ENCODE measurements at places on chromosomes 1 and 21.

DNA sequence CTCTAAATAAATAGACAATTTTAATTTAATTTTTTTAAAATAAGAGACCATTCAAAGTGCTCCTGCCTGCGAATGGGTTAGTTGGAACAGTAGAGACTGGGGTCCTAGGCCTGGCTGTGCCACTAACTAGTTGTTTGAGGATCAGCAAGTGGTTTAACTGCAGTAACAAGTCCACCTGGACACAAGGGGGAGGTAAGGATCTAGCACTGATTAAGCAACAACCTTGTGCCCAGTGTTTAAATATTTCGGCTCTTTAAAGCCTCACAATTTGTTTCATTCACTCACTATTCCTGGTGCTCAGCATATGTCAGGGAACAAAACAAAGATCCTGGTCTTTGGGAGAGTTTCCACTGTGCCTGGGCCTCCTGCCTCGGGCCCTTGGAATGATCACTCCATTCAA, 1.6 kb upstream of the AGT start:
- no peak for DNase-seq

GRCh38 chr1:218330043-218330623, 15.0 kb upstream of the TGFB2 start:
- DNase-seq: no peak

- peak; percentile 91 for DNase-seq
These were observed at the start of gene PTPN7 for GRCh38 chr1:202160377-202160940. TSS of gene PTPN7 (minus strand) at chr1:202160602. CDS start at chr1:202159402, 1,200 bp downstream.

- DNase-seq: no peak
These were observed 16.0 kb downstream of the DNAJC16 start for GRCh38 chr1:15542388-15543250.

- DNase-seq: no peak
These were observed 77.3 kb upstream of the BCAR3 start for GRCh38 chr1:93758842-93759515.

- no peak for DNase-seq
These were observed 56.4 kb downstream of the WDR3 start for GRCh38 chr1:117985973-117986372.

GRCh38 chr1:194378517-194378916, 1192.1 kb upstream of the B3GALT2 start:
- no peak for DNase-seq

DNA sequence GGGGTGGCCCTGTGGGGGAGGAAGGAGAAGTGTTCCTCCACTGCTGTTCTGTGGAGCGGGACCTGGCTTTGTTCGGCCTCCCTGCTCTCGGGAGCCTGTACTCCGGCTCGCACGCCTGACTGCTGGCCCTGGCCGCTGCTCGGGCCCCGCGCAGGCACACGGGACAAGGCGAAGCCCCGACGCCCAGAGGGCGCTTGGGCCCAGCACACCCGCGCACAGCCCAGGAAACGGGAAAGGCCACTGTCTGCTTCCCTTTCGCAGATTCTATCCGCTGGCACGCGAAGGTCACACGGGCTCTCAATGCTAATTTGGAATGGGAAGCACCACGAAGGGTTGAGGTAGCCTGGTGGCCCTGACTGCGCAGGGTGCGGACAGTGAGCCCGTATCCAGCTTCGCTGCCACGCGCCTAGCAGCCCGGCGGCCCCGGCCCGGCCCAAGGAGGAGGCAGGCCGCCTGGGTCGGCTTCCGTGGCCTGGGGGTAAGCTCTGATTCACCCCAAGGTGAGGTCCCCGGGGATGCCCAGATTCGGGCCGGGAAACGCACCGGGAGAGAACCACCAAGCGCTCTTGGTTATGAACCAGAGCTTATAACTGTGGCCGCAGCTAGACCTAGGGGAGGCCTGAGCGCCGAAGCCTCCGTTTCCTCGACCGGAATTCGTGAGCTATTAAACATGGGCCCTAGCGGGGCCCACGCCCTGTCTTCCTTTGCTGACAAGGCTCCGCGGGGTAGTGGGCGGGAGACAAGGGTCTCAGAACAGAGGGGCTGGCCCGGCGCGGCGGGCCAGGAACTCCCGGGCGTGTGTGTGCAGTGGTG, 19.7 kb upstream of the TBX15 start:
- DNase-seq: no peak

DNA sequence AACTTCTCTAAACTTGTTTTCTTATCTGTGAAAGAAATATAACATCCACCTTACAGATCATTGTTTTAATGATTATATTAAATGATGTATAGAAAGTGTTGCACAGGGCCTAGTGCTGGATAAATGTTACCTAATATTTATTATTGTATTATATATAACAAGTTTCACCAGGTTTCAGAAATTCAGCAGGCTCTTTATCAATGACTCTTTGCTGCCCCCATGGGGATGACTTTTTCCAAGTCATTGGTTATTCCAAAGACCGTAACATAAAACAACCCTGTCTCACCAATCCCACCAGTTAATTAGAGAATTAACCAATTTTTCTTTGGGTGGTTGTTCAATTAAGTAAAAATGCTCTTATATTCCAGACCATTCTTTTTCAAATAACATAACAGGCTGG, 7.3 kb upstream of the DEDD start:
- DNase-seq: no peak

GRCh38 chr1:21946836-21947587, 9.9 kb upstream of the HSPG2 start:
- DNase-seq: no peak

DNA sequence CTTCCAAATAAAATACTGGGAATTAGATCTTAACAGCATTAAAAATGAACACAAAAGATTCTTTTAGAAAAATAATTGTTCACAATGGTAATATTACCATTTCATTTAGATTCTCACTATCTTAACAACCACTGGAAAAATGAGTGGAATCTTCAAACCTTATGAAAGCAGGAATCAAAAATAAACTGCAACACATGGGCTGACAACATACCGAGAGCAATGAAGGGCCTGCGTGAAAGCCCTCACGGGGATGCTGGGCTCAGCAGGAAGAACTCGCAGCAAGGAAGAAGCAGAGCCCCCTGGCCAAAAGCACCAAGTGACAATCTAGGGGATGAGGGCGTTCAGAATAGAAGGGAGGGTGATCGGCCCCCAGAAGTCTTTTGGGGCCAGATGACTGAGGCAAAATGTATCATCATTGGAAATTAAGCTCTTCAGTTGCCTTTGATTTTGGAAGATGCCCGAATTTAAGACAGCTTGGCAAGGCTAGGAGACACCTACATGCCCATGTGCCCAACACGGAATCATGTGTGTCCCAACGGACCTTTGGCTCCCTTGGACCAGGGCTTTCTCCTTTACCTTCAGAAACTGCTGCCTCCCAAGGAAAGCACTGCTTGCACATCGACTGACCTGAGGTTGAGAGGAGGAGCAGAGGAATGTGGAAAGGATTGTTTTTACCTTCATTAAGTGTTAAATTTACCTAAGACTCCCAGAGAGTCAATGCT, 103.9 kb downstream of the TGFBR3 start:
- DNase-seq: no peak

DNA sequence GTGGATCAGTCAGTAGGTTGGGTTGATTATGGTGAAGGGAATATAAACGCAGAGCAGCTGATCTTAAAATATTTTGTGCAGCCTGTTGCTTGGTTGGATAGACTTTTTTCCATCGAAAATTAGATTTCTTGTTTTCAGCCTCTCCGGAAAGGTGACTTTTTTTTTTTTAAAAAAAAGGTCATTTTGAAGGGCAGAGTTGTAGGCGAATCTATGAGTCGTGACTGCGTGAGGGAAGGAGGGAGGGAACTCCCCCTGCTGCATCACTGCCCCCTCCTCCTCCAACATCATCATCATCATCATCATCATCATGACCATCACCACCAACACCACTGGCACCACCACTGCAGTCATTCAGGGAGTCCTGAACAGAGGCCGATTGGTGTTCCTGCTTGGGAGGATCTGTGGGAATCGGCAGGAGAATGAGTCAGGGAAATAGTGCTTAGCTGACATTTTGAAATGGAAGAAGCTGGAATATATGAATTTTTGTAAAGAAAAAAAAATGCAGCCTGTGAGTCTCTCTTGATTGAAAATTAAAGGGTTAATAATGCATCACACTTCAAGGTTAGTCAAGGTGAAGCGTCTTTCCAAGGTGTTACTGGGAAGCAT, 1.2 kb downstream of the ATP1B1 start:
- DNase-seq: no peak

- no peak for DNase-seq
These were observed 28.8 kb downstream of the SAMD13 start for GRCh38 chr1:84330125-84330984.

DNA sequence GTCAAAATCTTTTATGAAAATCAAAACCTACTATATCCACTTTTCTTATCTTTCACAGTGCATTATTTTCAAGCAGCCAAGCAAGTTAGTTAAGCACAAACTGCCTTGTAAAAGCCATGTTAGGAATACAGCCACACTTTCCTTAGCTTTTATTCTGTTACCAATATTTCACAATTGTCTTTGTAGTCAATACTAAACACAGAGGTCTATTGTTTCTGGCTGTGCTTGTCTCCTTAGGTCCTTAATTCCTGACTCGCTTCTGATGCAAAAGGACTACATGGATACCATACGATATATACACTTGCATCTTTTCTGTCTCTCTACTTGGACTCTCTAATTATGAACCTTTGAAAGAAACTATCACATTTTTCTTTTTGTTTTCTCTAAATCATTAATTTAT, 331.8 kb downstream of the NEGR1 start:
- no peak for DNase-seq

- no peak for DNase-seq
These were observed 17.2 kb upstream of the PEF1 start for GRCh38 chr1:31661856-31662255.

DNA sequence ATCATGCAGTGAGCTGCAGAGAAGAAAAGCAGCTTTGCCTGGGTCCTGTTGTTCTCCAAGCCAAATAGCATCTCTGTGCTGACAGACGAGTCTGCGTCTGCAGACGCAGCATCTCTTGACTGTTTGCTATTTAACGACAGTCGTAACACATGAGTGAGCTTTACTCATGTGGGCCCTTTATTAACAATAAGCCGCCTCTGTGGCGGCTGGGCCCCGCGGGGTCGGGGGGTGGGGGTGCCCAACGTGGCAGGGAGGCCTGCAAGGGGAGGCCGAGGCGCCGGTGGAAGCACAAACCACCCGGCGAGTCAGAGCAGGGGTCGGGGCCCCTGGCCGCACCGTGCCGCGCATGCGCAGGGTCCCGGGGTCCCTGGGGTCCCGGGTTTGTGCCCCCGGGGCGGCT, 435.1 kb downstream of the KIF26B start:
- no peak for DNase-seq

GRCh38 chr1:169383449-169383848, 15.5 kb downstream of the BLZF1 start:
- no peak for DNase-seq

GRCh38 chr1:116474921-116475849, 95.6 kb downstream of the CD58 start:
- DNase-seq: no peak

GRCh38 chr1:91653183-91653582, 152.5 kb downstream of the CDC7 start:
- DNase-seq: no peak

DNA sequence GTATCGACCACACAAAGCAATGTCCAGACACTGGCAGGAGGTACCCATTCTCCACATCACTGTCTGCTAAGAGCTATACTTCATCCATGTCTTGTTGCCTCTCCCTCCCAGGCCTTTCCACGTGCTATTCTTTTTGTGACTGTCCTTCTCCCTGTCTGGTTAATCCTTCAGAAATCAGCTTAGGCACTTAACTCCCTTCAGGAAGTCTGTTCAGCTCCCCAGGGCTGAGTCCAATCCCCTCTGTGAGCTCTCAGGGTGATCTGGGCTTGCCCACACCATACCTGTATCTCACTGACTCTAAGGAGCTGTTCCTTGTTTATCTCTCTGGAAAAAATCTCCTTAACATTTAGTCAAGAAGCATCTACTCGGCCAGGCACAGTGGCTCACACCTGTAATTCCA, 69.4 kb downstream of the NID1 start:
- DNase-seq: no peak

GRCh38 chr1:68521286-68521685, 24.4 kb upstream of the DEPDC1 start:
- no peak for DNase-seq

GRCh38 chr1:204683284-204684205, 2.0 kb downstream of the LRRN2 start:
- no peak for DNase-seq

- peak; percentile 11 for DNase-seq
These were observed 755 bp upstream of the THRAP3 start for GRCh38 chr1:36223381-36223995.

- DNase-seq: no peak
These were observed 45.5 kb downstream of the TOR1AIP2 start for GRCh38 chr1:179831852-179832699.

- no peak for DNase-seq
These were observed 3.4 kb upstream of the PKLR start for GRCh38 chr1:155304558-155305063.

GRCh38 chr21:45537111-45537745, 5.0 kb downstream of the SLC19A1 start:
- DNase-seq: no peak

GRCh38 chr1:54385727-54386022, 20.5 kb downstream of the SSBP3 start:
- DNase-seq: no peak

- no peak for DNase-seq
These were observed 132.8 kb downstream of the PGBD5 start for GRCh38 chr1:230293390-230293700.

DNA sequence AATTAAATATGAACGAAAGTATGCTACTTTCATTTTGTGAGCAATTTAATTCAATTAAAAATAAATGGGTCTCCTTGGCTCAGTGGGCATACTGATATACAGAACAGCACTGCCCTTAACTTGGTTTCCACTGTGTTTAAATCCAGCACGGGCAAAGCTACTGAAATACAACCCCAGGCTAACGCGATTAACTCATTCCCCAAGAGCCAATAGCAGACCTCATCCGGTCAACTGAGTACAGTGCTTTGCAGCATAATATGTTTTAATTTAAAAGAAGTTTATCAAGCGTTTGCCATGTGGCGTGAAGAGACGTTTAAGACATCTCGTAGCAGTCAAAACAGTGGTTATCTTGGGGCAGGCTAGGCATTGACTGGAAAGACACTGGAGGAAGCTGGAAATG, 118.6 kb downstream of the PROX1 start:
- no peak for DNase-seq

DNA sequence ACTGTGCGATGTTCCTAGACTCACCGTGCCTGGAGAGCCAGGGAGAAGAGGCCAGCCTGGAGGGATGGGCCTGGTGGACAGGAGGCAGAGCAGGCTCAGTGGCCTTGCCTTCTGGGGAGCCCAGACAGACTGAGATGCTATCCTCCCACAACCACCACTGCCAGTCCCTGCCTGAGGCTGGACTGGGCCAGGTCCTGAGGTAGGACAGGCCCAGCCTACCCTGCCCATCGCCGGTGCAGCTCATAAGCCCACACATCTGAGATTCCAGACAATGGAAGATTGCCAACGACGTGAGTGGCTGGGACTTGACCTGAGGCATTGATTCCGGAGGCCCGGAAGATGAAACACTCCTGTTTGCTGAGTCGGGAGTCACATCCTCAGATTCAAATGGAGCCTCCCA, 5.8 kb downstream of the CLEC20A start:
- DNase-seq: no peak

All from stimulated activated CD4-positive, alpha-beta T cell treated with anti-CD3 and anti-CD28 coated beads, Interleukin-4, amount 100 ng/mL, for 4 hours (primary cell).